Activated T-helper 9 cell treated with anti-CD3 and anti-CD28 coated beads, Interleukin-2, amount 50 U/mL, for 16 hours (primary cell): ENCODE measurements at places on chromosomes 16 and 17.

GRCh38 chr16:76947749-76948148, 243.2 kb upstream of the MON1B start:
- no peak for DNase-seq

- no peak for DNase-seq
Measured at GRCh38 chr17:66985338-66986237, 21.1 kb downstream of the CACNG4 start.

DNA sequence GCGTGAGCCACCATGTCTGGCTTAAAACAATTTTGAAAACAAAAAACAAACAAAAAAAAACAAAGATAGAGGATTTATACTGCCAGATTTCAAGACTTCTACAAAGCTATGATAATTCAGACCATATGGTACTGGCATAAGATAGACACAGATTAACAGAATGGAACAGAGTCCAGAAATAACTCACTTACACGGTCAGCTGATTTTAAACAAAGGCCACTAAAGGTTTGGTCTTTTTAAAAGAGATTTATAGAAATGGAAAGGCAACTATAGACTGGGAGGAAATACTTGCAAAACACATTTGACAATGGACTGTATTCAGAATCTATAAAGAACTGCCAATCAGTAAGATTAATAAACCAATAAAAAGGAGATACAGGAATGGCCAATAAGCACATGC, 48.6 kb upstream of the MNT start:
- DNase-seq = no peak

DNA sequence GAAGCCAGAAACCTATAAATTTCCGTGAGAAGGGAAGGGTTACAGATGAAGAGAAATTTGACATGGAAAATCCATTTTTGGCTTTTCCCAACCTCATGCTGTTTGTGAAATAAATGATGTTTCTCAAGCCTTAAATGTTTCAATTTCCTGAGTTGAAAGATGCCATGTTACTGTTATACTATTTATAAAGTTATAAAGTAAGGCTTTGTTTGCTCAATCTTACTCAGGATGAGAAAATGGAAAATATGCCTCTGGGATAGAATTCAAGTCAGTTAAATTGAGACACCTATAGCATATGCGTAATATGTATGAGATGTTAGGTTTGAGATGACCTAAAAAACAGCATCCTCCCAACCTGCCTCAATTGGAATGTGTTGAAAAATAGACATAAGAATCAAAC, 19.9 kb upstream of the FAM20A start:
- DNase-seq = no peak
